ENCODE measurements at places on chromosomes 1 and 21.

DNA sequence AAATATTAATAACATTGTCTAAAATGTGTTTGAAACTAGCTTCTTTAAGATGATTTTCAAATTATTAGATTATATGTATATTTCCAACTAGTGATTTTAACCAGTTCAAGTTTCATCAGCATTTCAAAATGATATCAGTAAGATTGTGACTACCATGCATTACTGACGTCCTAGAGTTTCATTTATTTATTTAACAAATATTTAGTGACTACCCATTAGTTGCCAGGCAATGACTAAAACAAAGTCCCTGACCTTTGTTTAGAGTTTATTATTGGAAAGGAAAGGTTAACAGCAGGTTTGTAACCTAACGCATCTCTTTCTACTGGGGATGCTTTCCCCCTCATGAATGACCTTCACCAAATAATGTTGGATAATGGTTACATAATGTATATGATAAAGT lies 7.6 kb upstream of the C4BPB start:
- no peak for DNase-seq

- DNase-seq: no peak
Measured at GRCh38 chr1:161866241-161866640, 100.1 kb downstream of the ATF6 start.

DNA sequence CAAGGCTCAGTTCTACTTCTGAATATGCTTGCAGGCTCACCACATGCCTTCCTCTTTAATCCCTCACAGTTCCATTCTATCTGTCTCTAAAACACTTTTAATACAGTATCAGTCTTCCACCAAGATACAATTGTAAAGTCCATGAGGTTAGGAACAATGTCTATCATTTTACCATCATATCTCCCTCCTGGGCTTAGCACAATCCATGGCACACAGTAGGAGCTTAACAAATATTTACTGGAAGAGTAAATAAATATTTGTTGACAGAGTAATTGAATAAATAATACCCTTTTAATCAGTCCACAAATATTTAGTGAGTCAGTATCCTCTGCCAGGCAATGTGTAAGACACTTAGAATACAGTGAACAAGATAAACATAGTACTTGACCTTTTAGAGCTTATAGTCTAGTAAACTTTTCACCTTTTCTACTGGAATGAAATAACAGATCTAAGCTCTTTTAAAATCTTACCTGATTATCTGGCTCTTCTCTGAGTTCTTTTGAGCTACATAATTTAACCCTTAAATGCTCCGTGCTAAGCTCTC lies 12.7 kb upstream of the GADD45A start:
- no peak for DNase-seq

- DNase-seq: no peak
Measured at GRCh38 chr1:191963781-191964455, 194.3 kb upstream of the RGS18 start.

GRCh38 chr1:34511802-34512201 lies 243.0 kb upstream of the GJB5 start:
- DNase-seq: no peak

GRCh38 chr1:115811140-115811828 lies 29.6 kb downstream of the NHLH2 start:
- no peak for DNase-seq

- no peak for DNase-seq
Measured at GRCh38 chr1:189775343-189775742, 702.3 kb downstream of the BRINP3 start.

- DNase-seq: no peak
Measured at GRCh38 chr1:143720087-143721023, 251.4 kb downstream of the FAM72C start.

DNA sequence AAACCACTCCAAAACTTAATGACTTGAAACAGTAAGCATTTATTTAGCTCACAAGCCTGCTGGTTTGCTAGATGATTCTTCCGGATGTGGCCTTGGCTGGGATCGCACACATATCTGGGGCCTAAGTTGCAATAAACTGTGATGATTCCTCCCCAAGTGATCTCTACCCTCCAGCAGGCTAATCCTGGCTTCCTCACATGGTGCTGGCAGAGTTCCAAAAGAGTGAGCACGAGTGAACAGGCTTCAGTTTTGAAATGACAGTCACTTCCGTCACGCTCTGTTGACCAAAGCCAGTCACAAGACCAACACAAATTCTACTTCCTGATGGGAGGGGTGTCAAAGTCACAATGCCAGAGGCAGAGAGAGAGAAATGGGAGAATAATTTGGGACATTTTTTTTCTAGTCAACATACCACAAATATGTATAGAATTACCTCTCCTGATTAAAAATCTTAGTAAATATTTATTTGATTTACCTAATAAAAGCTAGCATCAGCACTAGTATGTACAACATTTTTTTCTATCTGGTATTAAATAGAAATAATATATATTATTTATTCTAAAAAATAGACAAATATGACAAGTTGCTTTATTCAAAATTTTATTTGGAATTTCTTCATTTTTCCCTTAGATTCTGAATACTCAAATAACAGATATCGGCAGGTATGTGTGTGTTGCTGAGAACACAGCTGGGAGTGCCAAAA lies 292.7 kb downstream of the TPR start:
- DNase-seq: peak; percentile 93

- DNase-seq: no peak
Measured at GRCh38 chr1:155932487-155932886, 1.7 kb downstream of the KHDC4 start.

DNA sequence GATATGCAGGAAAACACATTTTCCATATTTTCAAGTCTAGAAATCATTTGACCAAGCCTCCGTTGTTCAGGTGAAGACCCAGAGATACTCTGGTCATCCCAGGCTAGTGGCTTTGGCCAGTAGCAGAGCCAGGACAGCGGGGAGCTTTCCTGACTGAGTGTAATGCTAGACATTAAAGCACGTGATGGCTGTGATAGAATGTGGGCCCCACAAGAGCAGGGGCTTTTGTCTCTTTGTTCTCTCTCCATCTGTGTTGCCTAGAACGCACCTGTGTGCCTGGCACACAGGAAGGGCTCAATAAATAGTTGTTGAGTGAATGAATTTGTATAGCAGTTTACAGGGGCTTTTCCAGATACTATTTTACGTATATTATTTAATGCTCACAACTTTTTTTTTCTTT lies 9.0 kb upstream of the CORT start:
- no peak for DNase-seq

DNA sequence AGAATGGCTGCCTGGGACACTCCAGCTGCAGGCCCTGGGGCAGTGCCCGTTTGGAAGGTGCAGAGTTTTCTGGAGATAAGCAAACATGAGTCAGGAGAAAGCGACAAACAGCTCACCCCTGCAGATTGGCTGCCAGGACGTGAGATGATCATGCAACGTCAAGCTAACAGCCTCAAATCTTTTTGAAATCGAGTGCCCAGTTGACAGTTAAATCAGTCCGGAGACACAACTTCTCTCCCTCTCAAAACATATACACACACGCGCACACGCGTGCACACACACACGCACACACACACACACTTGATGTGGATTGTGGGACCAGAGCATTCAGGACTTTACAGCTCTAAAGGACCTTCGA lies 49.4 kb downstream of the TENT5C start:
- no peak for DNase-seq

DNA sequence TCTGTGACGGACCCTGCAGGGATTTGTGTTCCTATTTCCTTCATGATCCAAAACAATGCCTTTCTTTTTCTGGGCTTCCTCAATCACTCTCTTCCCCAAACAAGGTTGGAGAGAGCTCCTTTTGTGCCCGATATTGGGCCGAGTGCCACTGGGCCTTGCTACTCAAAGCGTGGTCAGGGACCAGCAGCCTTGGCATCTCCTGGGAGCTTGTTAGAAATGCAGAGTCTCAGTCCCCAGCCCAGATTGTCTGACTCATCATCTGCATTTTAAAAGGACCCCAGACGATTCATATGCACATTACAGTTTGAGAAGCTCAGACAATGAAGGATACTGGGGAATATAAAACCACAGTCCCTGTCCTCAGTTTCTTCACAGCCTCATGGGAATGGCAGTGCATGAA lies 19.9 kb downstream of the ADORA1 start:
- no peak for DNase-seq

- no peak for DNase-seq
Measured at GRCh38 chr1:2891923-2892448, 90.5 kb upstream of the TTC34 start.

- DNase-seq: peak; percentile 44
Measured at GRCh38 chr1:94418664-94419655, 771 bp downstream of the ABCD3 start.

DNA sequence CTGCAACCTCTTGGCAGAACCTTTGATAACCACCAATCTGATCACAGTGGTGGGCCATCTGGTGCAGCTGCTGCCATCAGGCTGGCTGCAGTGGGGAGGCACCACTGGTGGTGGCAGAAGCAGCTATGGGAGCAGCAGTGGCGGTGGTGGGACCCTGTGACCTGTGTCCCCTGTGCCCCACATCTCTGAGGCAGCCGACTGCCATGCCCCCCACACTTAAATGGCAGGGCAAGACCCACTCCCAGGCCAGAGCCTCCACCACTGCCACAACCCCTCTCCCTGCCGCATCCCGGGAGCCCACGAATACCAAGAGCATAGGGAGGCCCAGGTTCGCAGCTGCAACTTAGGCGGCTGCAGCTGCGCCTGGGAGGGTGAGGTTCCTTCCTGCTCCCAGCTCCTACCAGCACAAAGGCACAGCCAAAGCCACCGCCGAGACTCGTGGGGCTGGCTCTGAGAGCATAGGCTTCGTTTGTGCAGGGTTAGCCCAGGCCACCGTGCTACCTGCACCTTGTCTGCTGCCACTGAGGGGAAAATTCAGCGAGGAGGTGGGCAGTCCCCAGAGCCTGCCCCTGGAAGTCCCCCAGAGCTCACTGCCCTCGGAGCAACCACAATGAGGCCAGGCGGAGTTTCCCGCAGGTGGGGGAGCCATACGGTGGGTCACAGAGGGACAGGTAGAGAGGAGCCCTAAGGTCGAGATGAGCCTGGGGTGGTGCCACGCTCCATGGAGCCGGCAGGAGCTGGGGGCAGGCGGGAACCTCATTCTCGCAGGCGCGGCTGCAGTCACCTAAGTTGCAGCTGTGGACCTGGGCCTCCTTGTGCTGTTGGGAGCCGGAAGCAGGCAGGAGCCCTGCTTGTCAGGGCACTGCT lies 518.7 kb downstream of the RWDD3 start:
- DNase-seq: no peak

- no peak for DNase-seq
Measured at GRCh38 chr1:248696774-248697173, 5.8 kb downstream of the OR14I1 start.

DNA sequence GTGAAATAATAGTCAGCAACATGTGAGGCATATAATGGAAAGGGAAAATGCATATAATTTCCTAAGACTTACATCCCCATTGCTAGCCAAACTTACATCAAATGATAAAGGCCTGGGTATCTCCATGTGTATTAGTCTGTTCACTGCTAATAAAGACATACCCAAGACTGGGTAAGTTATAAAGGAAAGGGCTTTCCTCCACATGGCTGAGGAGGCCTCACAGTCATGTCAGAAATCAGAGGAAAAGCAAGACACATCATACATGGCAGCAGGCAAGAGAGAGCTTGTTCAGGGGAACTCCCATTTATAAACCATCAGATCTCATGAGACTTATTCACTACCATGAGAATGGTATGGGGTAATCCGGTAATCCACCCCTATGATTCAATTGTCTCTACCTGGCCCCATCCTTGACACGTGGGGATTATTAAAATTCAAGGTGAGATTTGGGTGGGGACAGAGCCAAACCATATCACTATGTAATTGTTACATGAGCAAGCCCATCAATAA lies 161.5 kb upstream of the SAMSN1 start:
- DNase-seq: no peak

DNA sequence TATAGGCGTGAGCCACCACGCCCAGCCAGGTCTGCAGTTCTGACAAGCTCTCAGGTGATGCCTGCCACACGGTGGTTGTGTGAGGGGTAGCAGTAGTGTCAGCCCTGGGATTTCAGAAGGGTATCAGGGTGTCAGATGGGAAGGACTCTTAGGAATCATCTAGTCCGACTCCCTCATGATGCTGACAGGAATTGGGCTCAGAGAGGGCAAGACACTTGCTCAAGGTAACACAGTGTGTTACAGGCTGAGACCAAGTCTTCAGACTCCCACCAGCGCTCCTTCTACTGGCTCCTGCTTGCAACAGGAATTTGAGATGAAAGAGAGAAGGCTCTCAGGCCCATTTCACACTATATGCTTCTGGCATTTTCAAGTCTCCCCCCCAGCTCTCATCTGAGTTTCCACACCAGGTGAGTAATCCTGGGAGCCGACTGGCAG lies 6.9 kb downstream of the HTR1D start:
- DNase-seq: no peak

DNA sequence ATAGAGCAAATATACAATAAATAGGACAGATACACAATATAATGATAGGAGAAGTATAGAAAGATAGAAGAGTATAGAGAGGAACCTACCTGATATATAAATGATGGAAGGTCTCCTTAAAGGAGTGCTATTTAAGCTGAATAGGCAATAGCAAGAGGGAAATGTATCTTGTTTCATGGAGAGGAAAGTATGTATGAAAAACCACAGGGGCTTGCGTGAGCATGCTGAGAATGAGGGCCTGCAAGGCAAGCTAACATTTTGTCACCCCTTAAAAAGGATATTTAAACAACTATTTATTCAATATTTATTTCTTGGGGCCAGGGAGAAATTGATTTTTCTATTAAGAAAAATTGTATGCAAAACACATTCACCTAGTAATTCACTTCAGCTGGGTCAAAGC lies 150.9 kb upstream of the ZRANB2 start:
- DNase-seq: no peak

DNA sequence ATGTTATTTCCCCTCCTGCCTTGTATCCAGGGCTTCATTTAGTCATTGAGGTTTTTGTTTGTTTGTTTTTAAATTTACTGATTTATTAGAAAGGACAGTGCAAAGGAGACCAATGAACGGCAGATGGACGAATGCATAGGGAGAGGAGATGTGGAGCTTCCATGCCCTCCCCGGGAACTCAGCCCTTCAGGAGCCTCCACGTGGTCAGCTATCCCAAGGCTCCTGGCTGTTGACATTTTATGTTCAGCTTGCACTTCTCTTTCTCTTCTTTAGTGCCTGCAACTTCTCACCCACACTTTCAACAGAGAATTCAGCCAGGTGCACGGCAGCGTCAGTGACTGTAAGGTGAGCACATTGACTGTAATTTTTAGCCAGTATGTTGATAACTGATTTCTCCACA lies 30.7 kb upstream of the PGD start:
- no peak for DNase-seq
